ENCODE measurements at places on chromosomes 2 and 18. TPM values are rescaled to one million over a fixed set of nuclear protein-coding genes. Genes with fewer than 3 reads are reported as not detected.

CNTNAP5 gene
- not detected for polyA plus RNA-seq

TNS1 gene
- polyA plus RNA-seq, result 276 TPM

ASPRV1 gene
- 1.2 TPM for polyA plus RNA-seq

SEMA4C gene
- polyA plus RNA-seq, result 4.1 TPM

SGPP2 gene
- not detected for polyA plus RNA-seq

RNF144A gene
- 2.4 TPM for polyA plus RNA-seq

GPATCH11 gene
- 2.9 TPM for polyA plus RNA-seq

FN1 gene
- polyA plus RNA-seq, result 44.2 TPM

C2orf15 gene
- 0.05 TPM for polyA plus RNA-seq

MAP3K19 gene
- not detected for polyA plus RNA-seq

Measured in psoas muscle (tissue), 8 donors.